ENCODE measurements at places on chromosomes 2 and 18. TPM values are rescaled to one million over a fixed set of nuclear protein-coding genes. Genes with fewer than 3 reads are reported as not detected.

The KANSL1L gene
- 77.2 TPM for total RNA-seq

The NR4A2 gene
- total RNA-seq: 4.4 TPM

The UGT1A3 gene
- total RNA-seq: not detected

- no peak overlapping the region for H3K4me3 ChIP-seq
- H3K36me3 ChIP-seq: no peaks in the 10 kb centered on the region
- DNase-seq: no peak
- H3K27me3 ChIP-seq: no peaks in the 10 kb centered on the region
- no peaks in the 10 kb centered on the region for H3K4me1 ChIP-seq
- H3K27ac ChIP-seq: no peak overlapping the region
Measured at GRCh38 chr2:237201461-237202287, 116.0 kb downstream of the COPS8 start.

DNA sequence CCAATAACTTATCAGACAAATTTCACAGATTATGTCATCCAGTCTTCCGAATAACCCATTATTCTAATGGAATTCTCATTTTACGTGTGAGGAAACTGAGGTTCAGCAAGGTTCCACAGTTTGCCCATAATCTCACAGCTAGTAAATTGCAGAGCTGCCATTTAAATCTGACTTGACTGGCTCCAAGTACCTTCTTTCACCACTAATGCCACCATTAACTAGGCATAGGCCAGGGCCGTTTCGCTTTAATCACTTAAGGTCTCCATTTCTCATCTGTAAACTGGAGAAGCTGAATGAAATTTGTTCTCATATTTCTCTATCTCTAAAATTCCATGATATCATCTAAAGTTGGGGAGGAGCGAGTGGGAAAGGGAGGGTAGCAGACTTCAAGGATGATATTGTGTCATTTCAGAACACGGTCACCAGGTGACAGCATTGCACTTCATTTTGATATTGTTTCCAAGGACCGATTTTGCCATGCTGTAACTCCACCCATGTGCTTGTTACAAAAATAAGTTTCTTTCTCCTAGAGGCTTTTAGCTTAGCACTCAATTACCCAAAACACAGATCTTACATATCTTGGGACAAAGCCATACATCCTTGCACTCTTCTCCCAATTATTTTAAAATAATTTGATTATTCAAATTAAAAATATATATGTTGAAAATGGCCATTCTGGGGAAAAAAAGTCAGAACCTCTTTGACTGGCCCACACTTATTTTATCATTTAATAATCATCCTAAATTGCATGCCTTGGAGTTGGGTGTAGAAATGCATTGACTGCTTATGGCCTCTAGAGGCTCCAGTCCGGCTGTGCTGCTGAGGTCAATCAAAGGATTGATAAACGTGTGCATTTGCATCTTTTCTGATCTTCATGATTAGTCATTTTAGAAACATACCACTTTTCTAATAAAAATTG lies 123.8 kb downstream of the AKAIN1 start:
- H3K4me3 ChIP-seq: no peak overlapping the region
- no peaks in the 10 kb centered on the region for H3K27me3 ChIP-seq
- H3K4me1 ChIP-seq: no peaks in the 10 kb centered on the region
- no peak for DNase-seq

DNA sequence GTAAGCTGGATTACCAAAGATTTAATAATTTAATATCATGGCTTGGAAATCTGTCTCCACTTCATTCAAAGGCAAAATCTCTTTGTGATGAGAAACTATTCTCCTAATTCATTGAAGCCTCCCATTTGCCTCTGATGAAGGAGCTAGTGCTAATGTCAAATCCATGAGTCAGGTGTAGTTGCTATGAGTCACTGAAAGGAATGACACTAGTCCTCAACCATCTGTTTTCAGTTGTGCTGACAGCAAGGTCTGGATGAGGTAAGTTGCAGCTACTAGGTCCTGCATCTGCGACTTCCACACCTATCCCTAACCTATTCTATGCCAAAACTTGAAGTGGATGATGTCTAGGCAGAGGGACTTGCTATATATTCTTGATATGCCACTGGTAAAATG lies 324.0 kb upstream of the UBE2E3 start:
- H3K27ac ChIP-seq: no peak overlapping the region
- H3K4me1 ChIP-seq: no peaks in the 10 kb centered on the region
- no peak for DNase-seq
- no peak overlapping the region for H3K4me3 ChIP-seq
- H3K36me3 ChIP-seq: no peaks in the 10 kb centered on the region

All from thoracic aorta (tissue), 2 donors.